ENCODE measurements at places on chromosomes 11 and 22. TPM values are rescaled to one million over a fixed set of nuclear protein-coding genes. Genes with fewer than 3 reads are reported as not detected.

OR6Q1 gene
- not detected for total RNA-seq

PRODH gene
- not detected for total RNA-seq

OR4C13 gene
- not detected for total RNA-seq

CECR2 gene
- not detected for total RNA-seq

ACCSL gene
- total RNA-seq = not detected

PGR gene
- total RNA-seq = not detected

INTS4 gene
- 67.2 TPM for total RNA-seq

WT1 gene
- total RNA-seq = not detected

GRCh38 chr11:33652930-33653329 is 47.7 kb downstream of the C11orf91 start:
- no peak overlapping the region for H3K4me3 ChIP-seq
- no peaks in the 10 kb centered on the region for H3K4me1 ChIP-seq
- DNase-seq = no peak
- H3K27me3 ChIP-seq = peaks cover 37% of the 10 kb centered on the region
- H3K27ac ChIP-seq = no peak overlapping the region
- no peaks in the 10 kb centered on the region for H3K36me3 ChIP-seq

DNA sequence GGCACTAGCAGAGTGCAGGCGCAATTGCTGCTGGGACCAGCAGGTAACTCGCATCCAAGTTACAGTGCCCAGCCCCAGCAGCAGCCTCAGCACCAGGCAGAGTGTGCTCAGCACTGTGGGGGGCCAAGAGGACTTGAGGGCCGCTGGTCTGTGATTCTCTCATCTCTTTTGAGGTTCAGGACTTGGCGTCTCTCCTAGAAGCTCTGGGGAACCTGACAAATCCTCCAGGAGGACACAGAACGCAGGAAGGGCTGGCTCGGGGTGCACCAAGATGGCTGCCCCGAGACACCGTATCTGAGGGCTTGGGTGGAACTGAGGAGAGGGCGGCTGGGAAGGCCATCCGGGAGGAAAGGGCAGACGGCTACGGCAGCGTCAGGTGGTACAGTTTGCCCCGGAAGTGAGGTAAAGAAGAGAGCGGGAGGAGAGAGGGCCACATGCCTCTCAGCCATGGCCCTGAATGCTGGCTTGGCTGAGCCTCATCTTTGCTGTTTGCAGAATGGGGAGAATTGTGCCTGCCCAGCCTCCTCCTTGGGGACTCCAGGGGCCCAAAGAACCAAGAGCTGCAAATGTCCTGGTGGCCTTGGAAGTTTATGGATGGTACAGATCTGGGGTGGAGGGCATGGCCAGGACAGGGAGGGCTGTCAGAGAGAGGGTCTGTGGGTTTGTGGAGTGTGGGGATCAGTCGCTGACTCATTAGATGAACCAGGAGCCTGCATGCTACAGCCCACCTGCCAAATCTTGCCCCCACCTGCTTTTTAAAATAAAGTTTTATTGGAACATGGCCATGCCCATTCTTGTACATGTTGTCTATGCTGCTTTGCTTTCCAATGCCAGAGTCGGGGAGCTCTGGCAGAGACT is 78.0 kb downstream of the MYEOV start:
- no peaks in the 10 kb centered on the region for H3K36me3 ChIP-seq
- H3K4me3 ChIP-seq = no peak overlapping the region
- no peak overlapping the region for H3K27ac ChIP-seq
- no peaks in the 10 kb centered on the region for H3K4me1 ChIP-seq

GRCh38 chr11:111918390-111919256 is at the start of gene C11orf52:
TSS of gene C11orf52 (plus strand) at chr11:111918913. CDS start at chr11:111918973, 60 bp downstream.
- no peak within 1 kb of the TSS for H3K27ac ChIP-seq
- H3K4me3 ChIP-seq = no peak within 1 kb of the TSS
- no peak for DNase-seq
- no peaks in the 10 kb centered on the region for H3K4me1 ChIP-seq

DNA sequence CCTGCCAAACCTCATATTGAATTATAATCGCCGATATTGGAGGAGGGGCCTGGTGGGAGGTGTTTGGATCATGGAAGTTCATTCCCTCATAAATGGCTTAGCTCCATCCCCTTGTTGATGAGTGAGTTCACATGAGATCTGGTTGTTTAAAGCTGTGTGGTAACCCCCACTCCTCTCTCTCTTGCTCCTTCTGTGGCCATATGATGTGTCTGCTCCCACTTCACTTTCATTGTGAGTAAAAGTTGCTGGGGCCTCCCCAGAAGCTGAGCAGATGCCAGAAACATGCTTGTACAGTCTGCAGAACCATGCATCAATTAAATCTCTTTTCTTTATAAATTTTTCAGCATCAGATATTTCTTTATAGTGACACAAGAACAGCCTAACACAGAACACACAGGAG is 929.0 kb upstream of the FAT3 start:
- H3K4me3 ChIP-seq = no peak overlapping the region
- no peaks in the 10 kb centered on the region for H3K4me1 ChIP-seq
- no peaks in the 10 kb centered on the region for H3K27me3 ChIP-seq
- H3K36me3 ChIP-seq = no peaks in the 10 kb centered on the region
- H3K27ac ChIP-seq = no peak overlapping the region

GRCh38 chr11:8597182-8597581 is 3.2 kb upstream of the STK33 start:
- no peak overlapping the region for H3K4me3 ChIP-seq
- H3K27me3 ChIP-seq = peaks cover 57% of the 10 kb centered on the region
- H3K27ac ChIP-seq = no peak overlapping the region
- H3K4me1 ChIP-seq = no peaks in the 10 kb centered on the region
- DNase-seq = no peak

- no peak for DNase-seq
- H3K27ac ChIP-seq = no peak overlapping the region
- peaks cover 43% of the 10 kb centered on the region for H3K4me1 ChIP-seq
- no peaks in the 10 kb centered on the region for H3K27me3 ChIP-seq
These were observed 5.3 kb upstream of the CD44 start for GRCh38 chr11:35133656-35134055.

DNA sequence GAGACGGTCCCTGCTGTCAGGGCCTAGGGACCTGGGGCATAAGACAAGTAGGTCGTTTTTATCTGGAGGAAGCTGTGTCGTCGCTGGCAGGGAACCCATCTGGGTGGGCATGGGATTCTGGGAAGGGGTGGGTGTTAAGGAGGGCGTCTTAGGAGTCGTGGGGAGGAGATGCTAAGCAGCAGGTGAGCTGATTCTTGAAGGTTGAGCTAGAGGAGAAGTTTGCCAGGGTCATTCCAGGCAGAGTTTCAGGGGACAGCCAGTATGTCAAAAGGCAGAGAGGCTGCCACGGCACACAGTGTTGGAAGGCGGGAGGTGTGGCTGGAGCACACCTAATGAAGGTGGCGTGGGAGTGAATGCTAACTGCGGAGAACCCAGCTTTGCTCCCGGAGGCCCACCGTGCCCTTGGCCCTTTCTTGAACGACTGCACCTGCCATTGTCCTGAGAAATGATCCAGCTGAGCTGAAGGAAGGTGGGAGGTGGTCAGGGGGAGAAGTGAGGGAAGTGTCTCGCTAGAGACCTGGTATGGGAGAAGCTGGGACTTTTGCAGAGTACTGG is 1.3 kb downstream of the FAM118A start:
- H3K4me1 ChIP-seq = peaks cover 30% of the 10 kb centered on the region
- no peak for DNase-seq
- H3K36me3 ChIP-seq = no peaks in the 10 kb centered on the region
- H3K27me3 ChIP-seq = no peaks in the 10 kb centered on the region
- H3K27ac ChIP-seq = peak overlapping the region; percentile 13

DNA sequence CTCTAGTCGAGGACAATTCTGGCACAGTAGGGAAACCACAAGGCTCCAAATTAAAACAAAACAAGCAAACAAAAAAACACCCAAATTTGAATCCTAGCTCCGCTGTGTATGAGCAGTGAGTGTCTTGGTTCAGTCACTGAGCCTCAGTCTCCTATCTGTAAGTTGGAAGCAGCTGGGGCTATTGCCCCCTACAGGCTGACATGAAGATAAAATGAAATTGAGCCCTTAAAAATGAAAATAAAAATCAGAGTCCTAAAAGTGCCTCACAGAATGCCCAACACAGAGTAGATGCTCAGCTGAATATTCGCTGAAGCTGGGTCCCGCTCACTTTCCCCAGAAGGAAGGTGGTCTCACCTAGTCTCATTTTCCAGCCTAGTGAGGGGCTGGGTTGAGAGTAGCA is 65.2 kb downstream of the PDE2A start:
- H3K4me1 ChIP-seq = no peaks in the 10 kb centered on the region
- no peaks in the 10 kb centered on the region for H3K36me3 ChIP-seq
- no peak overlapping the region for H3K4me3 ChIP-seq

DNA sequence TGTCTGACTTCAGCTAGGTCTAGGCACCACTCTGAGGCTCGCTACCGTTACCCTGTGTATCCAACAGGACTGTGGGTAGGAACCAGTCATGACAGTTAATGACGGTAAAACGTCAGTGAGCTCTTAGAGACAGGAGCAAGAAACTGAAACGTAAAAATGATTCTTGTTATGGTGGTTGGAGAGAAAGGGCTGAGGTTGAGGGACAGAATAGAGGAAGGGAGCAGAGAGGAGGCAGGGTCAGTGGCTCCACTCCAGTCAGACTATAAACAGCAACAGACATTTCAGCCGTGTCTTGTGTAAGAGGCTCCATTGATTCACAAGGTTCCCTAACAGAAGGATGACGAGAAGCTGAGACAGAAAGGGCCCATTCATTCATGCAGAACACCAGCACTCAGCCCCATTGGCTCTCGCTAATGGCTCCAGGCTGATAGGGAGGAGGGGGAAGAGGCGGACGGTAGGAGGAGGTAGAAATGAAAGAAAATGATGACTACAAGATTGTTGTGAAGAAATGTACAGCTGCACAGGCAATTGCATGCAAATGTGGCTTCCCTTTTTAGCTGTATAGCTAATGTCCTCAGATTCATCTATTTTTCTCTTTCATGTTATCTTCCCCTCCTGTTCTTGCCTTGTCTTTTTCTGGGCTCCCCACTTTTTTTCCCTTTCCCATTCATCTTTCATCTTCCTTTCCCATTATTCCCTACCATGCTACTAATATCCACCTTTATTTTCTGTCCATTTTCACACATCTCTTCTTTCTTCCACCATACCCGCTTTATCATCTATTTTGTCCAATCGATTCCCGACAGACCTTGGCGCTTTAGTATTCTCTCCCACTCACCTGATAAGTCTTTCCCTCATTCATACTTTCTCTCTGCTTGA is 34.3 kb downstream of the ETS1 start:
- peaks cover 63% of the 10 kb centered on the region for H3K4me1 ChIP-seq
- peak overlapping the region; percentile 87 for H3K4me3 ChIP-seq
- no peaks in the 10 kb centered on the region for H3K27me3 ChIP-seq
- H3K27ac ChIP-seq = peak overlapping the region; percentile 99

DNA sequence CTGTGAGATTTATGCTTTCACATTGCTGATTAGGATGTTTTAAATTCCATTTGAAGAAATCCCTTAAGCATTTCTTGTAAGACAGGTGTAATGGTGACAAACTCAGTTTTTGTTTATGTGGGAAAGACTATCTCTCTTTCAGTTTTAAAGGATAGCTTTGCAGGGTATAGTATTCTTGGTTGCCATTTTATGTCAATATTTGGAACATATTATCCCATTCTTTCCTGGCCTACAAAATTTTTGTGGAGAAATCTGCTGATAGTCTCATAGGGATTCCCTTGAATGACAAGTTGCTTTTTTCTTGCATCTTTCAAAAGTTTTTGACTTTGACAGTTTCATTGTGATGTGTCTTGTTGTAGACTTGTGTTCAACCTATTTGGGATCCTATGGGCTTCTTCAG is 28.8 kb downstream of the NAGA start:
- H3K27ac ChIP-seq = no peak overlapping the region
- peaks cover 17% of the 10 kb centered on the region for H3K36me3 ChIP-seq
- no peak overlapping the region for H3K4me3 ChIP-seq
- no peak for DNase-seq
- no peaks in the 10 kb centered on the region for H3K4me1 ChIP-seq
- no peaks in the 10 kb centered on the region for H3K27me3 ChIP-seq

- H3K36me3 ChIP-seq = no peaks in the 10 kb centered on the region
- no peak overlapping the region for H3K27ac ChIP-seq
- no peaks in the 10 kb centered on the region for H3K27me3 ChIP-seq
- H3K4me3 ChIP-seq = no peak overlapping the region
- H3K4me1 ChIP-seq = no peaks in the 10 kb centered on the region
These were observed 48.2 kb upstream of the PARVA start for GRCh38 chr11:12329169-12329568.

GRCh38 chr22:22084089-22084711 is 101.6 kb upstream of the TOP3B start:
- H3K27ac ChIP-seq = no peak overlapping the region
- H3K4me1 ChIP-seq = no peaks in the 10 kb centered on the region
- no peak overlapping the region for H3K4me3 ChIP-seq
- peaks cover 26% of the 10 kb centered on the region for H3K27me3 ChIP-seq
- no peaks in the 10 kb centered on the region for H3K36me3 ChIP-seq

DNA sequence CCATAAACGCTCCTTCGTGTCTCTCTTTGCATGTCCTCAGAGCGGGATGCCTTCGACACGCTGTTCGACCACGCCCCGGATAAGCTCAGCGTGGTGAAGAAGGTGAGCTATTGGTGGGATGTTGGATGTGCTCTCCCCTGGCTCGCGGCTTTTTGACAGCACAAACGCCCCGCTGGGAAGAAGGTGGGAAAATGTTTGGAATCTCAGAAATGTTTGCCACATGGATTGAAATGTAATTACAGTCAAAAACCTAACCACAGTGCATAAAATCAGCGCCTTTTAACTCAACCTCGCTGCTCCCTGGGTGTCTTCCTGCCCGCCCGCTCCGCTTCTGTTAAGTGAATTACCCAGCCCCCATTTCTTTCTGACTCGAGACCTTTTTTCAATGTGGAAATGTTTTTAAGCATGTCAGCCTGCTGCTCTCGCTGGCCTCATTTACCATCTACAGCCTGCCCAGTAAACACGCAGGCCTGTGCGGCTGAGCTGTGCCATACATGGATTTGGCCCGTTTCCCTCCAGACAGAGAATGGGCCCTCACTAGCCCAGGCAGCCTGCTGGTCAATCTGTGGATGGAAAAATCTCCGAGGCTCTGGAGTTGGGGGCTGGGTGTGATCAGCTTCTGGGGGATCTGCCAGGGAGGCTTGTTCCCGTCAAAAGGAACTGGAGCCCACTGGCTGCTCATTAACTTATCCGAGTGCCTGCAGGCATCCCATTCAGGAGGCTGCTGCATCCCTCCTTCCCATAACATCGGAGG is 32.7 kb upstream of the PARVG start:
- peaks cover 2% of the 10 kb centered on the region for H3K27me3 ChIP-seq
- no peak for DNase-seq
- H3K4me3 ChIP-seq = no peak overlapping the region
- H3K4me1 ChIP-seq = no peaks in the 10 kb centered on the region

GRCh38 chr22:22474733-22475132 is 33.8 kb downstream of the ZNF280B start:
- H3K27me3 ChIP-seq = peaks cover 6% of the 10 kb centered on the region
- peaks cover 2% of the 10 kb centered on the region for H3K36me3 ChIP-seq
- H3K27ac ChIP-seq = no peak overlapping the region
- no peaks in the 10 kb centered on the region for H3K4me1 ChIP-seq
- DNase-seq = no peak
- H3K4me3 ChIP-seq = no peak overlapping the region
